NK-92 treated with Interleukin-12 subunit alpha and Interleukin-12 subunit beta, amount 100 ng/mL, for 24 hours (cell line): ENCODE measurements at places on chromosomes 16 and 17.

DNA sequence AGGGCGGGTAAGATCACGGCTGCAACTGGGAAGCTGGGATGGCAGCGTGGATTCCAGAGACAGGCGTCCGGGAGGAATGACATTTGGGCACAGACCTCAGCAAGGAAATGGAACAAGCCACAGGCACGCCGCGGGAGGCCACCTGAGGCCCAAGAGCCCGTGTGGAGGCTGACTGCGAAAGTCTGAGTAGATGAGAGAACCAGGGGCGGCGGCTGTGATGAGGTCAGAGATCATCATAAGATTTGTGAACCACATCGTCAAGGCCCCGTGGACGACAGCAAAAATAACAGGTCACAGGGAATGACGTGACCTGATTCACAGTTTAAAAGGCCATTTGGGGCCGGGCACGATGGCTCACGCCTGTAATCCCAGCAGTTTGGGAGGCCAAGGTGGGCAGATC, 48.2 kb downstream of the MRM3 start:
- no peak for DNase-seq

- no peak for DNase-seq
These were observed 2.7 kb downstream of the IGFBP4 start for GRCh38 chr17:40445751-40446468.

DNA sequence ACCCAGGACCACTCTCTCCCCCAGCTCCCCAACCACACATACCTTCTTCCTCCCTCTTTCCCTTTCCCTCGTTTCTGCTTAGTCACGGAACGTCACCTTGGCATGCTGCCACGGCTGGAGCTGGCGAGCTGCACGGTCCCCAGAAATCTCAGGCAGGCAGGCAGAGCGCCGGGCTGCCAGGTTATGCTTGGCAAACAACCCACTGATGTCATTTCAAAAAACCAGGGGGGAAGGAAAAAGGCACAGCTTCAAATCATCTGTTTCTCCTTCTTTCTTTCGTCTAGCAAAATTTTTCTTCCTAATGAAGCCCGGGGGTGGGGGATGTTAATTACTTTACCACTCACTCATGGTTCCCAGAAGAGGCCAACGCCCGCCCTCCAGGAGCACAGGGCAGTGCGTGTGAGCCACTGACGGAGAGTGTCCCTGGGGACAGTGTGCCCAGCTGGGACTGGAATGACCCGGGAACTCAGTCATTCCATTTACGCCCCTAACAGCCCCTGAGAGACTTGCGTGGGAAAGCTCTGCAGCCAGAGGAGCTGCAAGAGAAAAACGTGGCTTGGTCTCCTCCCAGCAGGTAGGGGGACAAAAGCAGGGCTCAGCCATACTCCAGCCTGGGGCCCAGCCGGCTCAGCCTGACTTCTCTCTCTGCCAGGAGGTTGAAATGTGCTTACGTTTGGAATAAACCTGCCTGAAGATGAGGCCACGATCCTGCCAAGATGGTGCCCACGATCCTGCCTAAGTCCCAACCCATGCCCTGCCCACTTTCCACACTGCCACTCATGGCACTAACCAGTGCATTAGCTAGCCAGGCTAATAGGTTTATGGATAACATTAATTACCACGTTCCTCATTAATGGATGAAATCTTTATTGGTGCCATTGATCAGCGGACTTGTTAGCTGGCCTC, 198.9 kb downstream of the ZFHX3 start:
- DNase-seq: no peak

DNA sequence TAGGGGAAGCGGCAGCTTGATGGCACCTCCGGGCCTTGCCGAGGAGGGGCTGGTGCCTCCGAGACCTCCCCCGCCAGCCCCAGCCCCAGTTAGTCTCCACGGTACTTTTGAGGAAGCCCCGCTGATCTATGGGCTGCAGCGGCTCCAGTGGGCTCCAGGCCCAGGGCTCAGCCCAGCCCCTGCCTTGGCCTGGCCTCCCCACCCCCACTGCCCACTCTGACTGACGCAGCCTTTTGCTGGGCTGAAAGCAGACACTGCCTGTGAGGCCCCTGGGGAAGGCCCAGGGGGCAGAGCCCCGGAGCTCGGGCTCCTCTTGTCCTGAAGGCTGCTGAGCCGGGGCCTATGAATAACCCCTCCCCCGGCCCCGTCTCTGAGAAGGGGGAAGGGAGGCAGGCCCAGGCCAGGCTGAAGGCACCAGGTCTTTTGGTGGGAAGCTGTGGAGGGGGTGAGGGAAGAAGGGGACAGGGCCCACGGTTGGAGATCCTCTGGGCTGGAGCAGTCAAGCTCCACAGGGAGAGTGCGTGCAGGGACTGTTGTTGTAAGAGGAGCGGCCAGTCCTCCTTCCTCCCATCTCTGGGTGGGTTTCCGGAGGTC, 7.5 kb upstream of the SMTNL2 start:
- DNase-seq: no peak

GRCh38 chr17:57284984-57285646, 28.8 kb downstream of the MSI2 start:
- DNase-seq: no peak

DNA sequence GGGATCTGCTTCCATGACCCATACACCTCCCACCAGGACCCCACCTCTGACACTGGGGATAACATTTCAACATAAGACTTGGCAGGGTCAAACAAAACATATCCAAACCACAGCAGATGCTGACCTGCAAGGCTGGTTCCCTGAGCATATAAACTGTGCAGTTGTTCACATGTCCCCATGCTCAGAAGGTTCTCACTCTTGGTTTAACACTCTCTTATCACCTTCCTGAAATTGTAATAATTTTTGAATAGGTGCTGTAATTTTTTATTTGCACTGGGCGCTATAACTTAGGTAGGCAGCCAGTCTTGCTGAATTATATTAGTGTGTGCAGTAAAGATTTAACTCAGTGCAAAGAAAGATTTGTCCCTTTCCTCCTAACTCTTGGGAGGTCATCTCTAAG, 824.8 kb upstream of the SOX9 start:
- DNase-seq: no peak
